Activated gamma-delta T cell (primary cell): ENCODE measurements at places on chromosomes 2 and 18.

DNA sequence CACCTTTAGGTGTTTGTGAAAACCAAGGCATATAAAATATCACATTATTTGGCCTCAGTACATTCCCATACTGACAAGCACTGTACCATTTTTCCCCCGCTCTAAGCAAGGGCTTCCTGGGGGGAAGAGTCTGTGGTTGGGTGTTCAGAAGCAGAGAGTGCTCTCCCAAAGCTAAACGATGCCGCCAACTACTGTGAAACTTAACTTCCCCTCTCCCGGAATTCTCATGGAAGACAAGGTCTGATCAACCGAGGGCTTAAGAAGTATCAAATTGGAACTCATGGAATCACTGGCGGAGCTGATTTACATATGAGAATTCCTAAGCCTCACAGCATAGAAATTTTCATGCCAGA is 433 bp upstream of the MFF start:
- no peak for DNase-seq

GRCh38 chr2:33321236-33321771 is 155.1 kb upstream of the RASGRP3 start:
- no peak for DNase-seq

GRCh38 chr2:142974288-142975024 is 97.0 kb downstream of the KYNU start:
- no peak for DNase-seq

DNA sequence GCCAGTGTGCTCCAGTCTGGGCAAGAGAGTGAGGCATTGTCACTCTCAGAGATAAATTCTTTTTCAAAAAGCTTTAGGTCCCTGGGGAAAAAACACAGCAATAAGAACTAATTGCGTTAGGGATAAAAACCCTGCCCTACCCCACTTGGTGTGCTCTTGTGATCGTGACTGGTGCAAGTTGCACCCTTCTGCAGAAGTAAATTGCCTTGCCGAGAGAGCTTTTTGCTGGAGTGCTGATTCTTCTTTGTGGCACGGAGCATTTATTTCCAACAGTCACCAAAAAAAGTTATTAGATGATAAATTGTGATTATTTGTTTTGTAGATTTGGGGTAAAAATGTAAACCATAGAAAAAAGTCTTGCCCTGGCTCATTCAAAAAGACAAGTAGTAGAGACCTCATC is 12.3 kb upstream of the GPR55 start:
- no peak for DNase-seq

- DNase-seq, result no peak
These were observed 171.6 kb upstream of the PIEZO2 start for GRCh38 chr18:11320986-11321385.

- DNase-seq, result no peak
These were observed 209.1 kb upstream of the ID2 start for GRCh38 chr2:8472545-8473323.

GRCh38 chr2:55482186-55482884 is 37.2 kb upstream of the CFAP36 start:
- no peak for DNase-seq
